ENCODE measurements at places on chromosomes 3 and 15.

GRCh38 chr3:107542665-107543064 is 19.9 kb downstream of the BBX start:
- DNase-seq = no peak

- DNase-seq = no peak
These were observed 500.6 kb downstream of the MAGI1 start for GRCh38 chr3:65538101-65538500.

- no peak for DNase-seq
These were observed 41.5 kb downstream of the CHD2 start for GRCh38 chr15:92941668-92942067.

DNA sequence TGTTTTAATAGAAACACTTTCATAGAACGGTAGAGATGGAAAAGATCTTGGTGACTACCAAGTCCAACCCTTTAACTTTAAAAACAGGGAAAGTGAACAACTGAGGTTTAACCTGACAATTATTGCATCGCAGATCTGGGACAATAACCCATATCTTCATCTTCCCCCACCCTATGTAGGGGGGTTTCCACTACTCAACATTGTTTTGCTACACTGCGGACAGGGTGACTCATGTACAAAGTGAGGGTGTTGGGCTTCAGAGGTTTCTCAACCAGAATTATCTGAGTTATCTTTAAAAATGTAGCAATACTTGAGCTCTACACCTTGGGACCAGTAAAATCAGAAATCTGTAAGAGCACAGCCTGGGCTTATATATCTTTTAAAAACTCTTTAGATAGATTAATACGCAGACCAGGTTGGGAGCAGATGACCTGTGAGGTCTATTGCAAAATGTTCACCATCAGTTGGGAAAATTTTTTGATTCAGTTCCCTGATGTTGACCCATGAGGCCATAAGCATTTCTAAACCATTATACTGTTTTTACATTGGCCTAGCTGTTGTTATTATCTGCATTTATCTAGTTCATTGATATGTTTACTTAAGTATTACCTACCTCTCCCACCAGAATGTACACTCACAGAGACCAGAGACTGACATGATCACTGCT is 103.6 kb upstream of the ICE2 start:
- no peak for DNase-seq

- DNase-seq = no peak
These were observed 304.0 kb downstream of the TIGIT start for GRCh38 chr3:114597871-114598270.

GRCh38 chr15:75920079-75920478 is 16.4 kb downstream of the FBXO22 start:
- no peak for DNase-seq

DNA sequence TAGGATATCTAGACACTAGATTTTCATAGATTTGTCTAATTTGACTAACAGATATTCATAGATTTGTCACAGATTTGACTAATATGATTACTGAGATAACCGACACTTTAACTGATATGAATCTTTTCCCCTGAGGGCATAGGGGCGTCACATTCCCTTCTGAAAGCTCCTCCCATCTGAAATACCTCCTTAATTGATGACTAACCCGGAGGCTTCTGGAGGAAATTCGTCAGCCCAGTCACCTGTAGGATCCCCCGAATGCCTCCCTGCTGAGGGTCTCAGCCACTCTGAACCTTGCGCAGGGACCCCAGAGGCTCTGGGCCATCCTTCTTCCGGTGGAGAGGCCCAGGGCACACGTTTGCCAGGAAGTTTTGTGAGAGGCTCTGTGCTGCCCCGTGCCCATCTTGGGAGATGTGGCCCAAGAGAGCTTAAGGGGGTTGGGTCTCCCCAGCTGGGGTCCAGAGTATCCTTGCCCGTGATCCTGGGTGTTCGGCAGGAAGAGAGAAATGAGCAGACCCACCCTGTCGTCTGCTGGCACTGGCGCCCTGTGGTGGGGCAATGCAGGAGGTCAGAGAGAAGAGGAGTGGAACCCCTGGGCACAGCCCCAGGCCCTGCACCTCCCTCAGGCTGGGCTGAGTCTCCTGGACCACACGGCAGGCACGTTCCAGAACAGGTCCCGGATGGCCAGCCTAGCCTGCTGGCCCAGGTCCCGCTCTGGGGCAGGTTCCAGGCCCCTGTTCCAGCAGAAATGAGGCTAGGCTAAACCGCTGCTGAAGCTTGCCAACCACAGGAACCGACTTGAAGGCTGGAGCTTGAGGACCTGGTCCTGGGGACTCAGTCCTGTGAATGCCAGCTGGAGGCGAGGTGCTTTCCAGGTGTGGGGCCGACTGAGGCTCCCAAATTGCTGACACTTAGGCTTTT is 1.7 kb downstream of the PLA2G4D start:
- DNase-seq = no peak

DNA sequence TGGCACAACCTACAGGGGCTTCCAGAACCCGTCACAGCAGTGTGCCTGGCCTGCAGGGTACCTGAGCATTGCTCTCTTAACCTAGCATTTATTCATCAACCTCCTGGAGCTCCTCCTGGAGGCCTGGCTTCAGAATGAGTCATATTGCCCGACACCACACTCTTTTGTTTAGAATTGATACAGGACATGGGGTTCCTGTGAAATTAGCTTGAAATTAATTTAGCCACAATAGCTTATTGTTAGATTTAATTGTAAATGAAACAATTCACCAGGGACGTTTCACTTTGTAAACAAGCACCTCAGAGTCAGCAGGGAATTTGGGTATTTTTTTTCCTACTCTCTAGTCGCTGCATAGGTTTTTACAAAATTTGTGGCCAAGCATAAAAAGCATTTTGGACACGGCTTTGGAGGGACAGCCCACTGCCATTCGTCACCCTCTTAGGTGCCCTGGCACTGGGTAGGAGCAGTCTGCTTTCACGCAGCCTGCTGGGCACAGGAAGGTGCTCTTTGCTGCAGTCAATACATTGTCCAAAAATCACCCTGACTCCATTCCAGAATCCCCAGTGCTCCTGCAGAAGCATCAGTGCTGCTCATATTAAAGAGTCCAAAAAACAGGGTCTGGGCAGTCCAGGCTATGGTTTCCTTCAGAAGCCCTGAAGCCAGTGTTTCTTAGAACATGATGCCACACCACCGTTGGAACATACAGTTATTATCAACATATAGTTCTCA is 60.8 kb upstream of the MEF2A start:
- no peak for DNase-seq

DNA sequence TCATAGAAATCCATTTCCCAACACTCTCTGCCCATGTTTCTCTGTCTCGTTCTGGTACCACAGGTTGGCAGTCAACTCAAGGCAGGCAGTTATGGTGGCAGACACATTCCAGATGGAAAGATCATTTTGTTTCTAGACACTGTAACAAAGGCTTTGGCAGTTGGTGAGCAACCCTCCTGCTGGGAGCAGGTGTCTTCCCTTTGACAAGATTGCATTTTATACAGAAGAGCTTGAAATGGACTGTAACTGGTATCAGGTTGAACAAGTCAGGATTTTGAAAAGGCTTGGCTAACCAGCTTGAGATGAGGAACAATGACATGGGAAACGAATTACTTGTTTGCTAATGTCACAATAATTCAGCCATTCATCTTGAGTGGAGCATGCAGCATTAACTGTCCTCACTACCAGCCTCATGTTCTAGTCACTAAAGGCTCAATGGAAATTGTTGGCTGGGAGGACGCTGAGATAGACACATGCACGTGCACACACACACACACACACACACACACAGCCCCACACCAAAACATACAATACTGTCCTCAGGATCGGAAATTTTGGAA is 170.0 kb downstream of the SEMA6D start:
- DNase-seq = no peak

GRCh38 chr3:167728176-167728575 is 6.5 kb downstream of the PDCD10 start:
- no peak for DNase-seq

DNA sequence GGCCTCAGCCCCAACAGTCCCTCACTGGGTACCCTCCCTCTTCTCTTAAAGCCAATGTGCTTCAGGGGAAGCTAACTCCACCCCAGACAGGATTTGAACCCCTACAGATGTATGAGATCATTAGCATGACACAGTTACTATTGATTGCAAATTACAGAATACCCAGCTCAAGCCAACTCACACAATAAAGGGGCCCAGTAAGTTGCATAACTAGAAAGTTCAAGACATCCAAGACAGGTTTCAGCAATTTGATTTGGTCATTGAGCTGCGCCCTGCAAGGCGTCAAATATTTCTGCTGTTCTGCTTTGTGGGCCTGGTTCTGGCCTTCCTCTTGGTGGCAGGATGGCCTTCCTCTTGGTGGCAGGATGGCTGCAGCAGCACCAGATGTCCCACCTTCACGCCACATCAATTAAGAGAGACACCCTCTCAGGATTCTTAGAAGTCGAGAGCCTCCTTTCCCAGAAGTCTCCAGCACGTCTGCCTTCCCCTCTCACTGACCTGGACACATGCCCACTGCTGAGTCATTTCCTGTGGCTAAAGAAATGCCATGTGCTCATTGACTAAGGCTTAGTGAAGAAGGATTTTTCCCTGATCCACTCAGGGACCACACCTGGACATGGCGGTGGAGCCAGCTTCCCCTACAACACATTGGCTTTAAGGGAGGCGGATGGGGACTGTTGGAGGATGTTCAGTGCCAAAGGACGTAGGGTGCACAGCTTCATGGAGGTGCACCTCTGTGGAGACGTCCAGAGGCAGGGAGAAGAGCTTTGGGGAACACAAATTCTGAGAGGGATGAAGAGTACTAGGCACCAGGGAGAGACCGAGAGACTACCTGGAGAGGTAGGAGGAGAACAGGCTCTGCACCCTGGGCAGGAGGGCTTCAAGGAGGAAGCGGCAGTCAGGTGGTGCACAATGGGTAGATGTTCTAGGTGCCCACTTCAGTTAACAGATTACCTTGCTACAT is 49.1 kb downstream of the DNASE1L3 start:
- DNase-seq = no peak

- DNase-seq = no peak
These were observed 337.1 kb upstream of the LRRFIP2 start for GRCh38 chr3:37511463-37511920.

DNA sequence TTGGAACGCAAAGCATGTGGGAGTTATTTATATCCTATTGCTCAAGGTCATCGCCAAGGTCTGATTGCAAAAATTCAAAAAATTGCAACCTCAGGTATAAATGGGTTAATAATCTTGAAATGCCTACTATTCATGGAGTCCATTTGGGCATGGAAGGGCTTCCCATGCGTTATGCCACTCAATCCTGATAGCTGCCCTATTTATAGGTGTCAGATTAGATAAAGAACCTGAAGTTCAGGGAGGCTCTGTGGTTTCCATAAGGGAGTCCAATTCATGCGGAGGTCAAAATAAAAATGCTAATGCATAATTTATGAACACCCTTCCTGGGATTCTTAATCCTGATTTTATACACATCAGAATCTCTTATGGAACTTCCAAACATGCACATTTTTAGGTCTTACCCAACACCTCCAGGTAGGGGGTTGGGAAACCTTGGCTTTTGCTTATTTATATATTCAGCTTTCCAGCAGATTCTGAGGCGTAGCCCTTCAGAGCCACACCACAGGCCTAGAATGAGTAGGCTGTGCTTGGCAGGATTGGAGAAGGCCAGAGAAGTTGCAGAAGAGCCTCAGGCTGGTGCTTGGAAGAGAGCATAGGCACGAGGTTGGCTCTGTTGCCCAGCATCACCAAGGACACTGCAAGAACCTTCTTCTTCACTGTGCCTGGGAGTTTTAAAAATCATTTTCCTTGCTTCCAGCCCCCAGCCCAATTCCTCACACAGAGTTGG is 324.4 kb upstream of the CFAP20DC start:
- no peak for DNase-seq

GRCh38 chr3:161212906-161213305 is 8.2 kb upstream of the NMD3 start:
- DNase-seq = no peak

DNA sequence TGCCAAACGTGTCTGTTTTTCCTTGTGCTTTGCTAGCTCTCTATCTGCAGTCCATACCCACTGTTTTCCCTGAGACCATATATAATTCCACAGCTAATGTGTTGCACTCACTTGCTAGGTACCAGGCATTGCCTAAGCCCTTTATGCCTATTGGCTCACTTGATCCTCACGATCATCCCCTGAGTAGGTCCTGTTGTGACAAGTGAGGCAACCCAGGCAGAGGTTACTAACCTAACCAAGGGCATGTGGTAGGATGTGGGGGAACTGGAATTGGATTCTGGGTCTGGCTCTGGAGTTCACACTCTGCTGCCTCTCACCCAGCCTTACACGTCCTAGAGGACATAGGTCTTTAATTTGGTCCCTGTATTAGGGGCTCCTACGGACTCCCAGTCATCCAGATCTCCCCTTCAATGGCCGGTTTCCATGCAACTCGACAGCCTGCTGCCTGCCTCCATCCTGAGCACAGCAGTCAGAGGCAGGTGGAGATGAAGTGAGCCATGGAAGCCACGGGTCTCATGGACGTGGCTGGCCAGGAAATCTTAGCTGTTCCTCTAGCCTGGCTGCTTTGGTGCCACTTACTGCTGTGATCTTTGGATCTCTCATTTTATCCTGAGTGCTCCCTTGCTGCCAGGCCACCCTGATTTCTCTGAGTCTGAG is 38.9 kb upstream of the MYZAP start:
- no peak for DNase-seq

GRCh38 chr3:22045882-22046281 is 294.9 kb upstream of the ZNF385D start:
- no peak for DNase-seq

- DNase-seq = no peak
These were observed 7.9 kb downstream of the AP4E1 start for GRCh38 chr15:50916400-50916799.

DNA sequence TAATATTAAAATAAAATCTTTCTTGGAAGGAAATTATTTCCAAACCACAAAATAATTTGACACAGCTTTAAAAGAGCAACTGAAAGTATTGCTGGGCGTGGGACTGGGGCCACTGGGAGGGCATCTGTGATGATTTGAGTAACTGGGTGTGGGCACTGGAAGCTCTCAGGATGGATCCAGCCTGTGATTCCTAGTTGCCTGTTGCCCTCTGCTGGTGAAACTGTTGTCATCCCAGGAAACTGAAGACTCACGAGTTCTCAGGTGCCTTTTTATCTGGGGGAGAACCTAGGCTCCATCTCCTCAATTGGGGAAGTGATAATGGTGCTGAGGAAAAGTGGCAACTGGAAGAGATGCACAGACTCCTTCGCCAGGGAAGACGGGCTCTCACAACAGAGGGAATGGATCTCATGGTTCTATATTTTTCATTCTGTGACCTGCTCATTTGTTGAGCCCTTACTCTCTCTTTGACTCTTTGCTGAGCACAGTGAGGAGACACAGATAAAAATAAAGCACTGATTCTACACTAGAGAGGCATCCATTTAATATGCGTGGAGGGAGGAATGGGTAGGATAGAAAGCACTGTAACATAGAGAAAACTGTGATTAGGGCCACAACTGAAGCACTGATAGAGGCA is 61.6 kb downstream of the TPRG1 start:
- no peak for DNase-seq

DNA sequence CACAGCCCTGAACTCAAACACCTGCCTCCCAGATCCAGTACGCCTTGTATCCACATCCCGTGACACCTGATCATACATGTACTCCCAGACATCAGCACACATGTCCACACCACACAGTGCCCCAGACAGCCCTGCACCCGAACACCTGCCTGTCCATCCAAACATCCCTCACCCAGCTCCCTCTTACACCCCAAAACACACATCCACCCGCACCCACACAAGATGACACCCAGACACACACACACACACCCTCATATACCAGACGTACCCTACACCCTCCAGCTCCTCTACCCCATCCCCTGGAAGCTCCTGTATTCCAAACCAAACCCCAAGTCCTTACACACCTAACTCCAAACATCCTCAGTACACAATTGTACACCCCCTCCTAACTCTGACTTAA is 735 bp downstream of the CAMK1 start:
- DNase-seq = no peak

- no peak for DNase-seq
These were observed 105.3 kb downstream of the CD47 start for GRCh38 chr3:107985496-107985895.
